Breast epithelium (tissue), 4 donors: ENCODE measurements at places on chromosomes 4 and X. TPM values are rescaled to one million over a fixed set of nuclear protein-coding genes. Genes with fewer than 3 reads are reported as not detected.

- H3K27me3 ChIP-seq = no peaks in the 10 kb centered on the region
- no peaks in the 10 kb centered on the region for H3K36me3 ChIP-seq
- no peak overlapping the region for H3K27ac ChIP-seq
- no peak for DNase-seq
- no peak overlapping the region for H3K4me3 ChIP-seq
Measured at GRCh38 chrX:143674926-143675325, 39.0 kb upstream of the SLITRK4 start.

GRCh38 chrX:42524379-42524778 lies 253.6 kb downstream of the PPP1R2C start:
- H3K27me3 ChIP-seq = no peaks in the 10 kb centered on the region
- H3K4me1 ChIP-seq = no peaks in the 10 kb centered on the region
- no peak overlapping the region for H3K27ac ChIP-seq
- no peak overlapping the region for H3K4me3 ChIP-seq

DNA sequence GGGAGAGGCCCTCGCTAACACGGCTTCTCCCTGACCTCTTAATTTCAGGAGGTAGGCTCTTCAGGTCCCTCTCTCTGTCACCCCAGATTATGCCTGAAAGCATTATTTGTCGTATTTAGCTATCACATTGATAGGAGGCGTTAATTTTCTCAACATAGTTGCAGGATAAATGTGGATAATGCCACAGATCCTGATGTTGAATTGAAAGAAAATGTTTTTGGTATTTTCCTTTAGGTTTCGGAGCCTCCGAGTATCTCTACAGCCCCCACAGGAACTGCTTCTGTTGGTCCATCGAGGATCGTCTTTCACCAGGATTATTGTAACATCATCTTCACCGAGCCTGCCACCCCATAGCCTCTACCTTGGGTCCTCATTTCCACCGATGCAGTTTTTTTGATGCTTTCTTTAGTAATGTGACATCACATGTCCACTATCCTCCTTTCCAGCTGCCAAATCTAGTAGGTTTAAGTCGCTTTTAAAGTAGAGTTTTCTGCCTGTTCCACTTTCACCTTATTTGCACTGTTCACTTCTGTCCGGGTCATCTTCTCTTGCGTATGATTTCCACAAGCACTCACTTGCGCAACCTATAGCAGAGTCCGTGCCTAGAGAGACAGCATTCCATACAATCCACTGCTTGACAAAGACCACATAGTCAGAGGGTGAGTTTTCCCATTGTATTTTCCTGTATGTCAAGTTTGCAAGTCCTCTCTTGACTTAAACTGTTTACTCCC lies 665 bp downstream of the TIGD2 start:
- no peaks in the 10 kb centered on the region for H3K36me3 ChIP-seq
- peak overlapping the region; percentile 85 for H3K27ac ChIP-seq
- no peak for DNase-seq
- H3K27me3 ChIP-seq = no peaks in the 10 kb centered on the region

DNA sequence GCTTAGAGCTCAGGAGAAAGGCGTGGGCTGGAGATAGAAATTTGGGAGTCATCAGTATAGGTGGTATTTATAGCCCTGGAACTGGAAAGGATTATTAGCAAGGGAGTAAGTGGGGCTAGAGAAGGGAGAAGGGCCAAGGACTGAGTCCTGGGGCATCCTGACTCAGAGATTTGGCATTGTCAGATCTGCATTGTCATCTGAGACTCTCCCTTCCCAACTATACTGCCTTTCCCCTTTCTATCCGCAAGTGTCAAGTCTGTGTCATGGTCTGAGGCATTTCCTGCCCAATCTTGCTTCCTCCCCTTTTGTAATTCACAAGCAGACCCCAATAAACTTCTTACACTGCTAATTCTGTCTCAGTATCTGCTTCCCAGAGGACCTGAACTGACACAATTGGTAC lies 24.4 kb upstream of the SLC25A43 start:
- H3K36me3 ChIP-seq = no peaks in the 10 kb centered on the region
- peaks cover 17% of the 10 kb centered on the region for H3K27me3 ChIP-seq
- H3K4me1 ChIP-seq = no peaks in the 10 kb centered on the region
- no peak for DNase-seq

DNA sequence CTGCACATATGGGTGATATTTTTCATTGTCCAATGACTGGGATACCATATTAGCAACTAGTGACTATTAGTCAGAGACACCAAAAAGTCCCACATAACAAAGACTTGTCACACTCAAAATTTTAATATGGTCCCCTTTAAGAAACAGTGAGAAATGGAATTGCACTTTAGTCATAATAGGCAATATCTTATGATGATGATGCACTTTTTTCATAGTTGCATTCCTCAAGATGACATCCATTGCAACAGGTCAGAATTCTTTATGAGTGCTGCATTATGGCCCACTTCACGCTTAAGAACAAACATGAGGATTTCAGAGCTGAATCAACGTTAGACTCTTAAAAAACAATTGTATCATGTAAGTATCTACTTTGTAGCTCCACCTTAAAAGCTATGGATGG lies 608.4 kb upstream of the HTR2C start:
- no peak overlapping the region for H3K27ac ChIP-seq
- DNase-seq = no peak
- no peaks in the 10 kb centered on the region for H3K4me1 ChIP-seq

DNA sequence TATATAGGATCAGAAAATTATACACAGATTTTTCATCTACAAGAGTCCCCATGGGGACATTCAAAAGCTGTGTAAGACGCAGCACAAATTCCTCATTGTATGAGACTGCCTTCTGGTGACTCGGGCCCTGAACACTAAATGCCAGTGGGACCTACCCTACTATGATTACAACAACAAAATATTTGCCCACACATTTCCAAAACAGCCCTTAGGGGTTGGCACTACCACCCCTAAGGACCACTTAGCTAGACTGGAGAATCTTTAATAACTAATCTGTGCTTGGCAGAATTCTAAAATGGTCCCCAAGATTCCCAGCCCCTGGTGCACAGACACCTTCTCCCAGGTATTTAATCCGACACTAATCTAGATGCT lies 29.1 kb downstream of the UCHL1 start:
- no peak overlapping the region for H3K4me3 ChIP-seq
- no peak overlapping the region for H3K27ac ChIP-seq
- no peaks in the 10 kb centered on the region for H3K4me1 ChIP-seq
- H3K27me3 ChIP-seq = no peaks in the 10 kb centered on the region

GRCh38 chrX:74242050-74242449 lies 61.9 kb upstream of the ZCCHC13 start:
- no peaks in the 10 kb centered on the region for H3K4me1 ChIP-seq
- peak overlapping the region; percentile 70 for H3K27ac ChIP-seq
- no peak overlapping the region for H3K4me3 ChIP-seq
- H3K36me3 ChIP-seq = no peaks in the 10 kb centered on the region
- no peaks in the 10 kb centered on the region for H3K27me3 ChIP-seq

DNA sequence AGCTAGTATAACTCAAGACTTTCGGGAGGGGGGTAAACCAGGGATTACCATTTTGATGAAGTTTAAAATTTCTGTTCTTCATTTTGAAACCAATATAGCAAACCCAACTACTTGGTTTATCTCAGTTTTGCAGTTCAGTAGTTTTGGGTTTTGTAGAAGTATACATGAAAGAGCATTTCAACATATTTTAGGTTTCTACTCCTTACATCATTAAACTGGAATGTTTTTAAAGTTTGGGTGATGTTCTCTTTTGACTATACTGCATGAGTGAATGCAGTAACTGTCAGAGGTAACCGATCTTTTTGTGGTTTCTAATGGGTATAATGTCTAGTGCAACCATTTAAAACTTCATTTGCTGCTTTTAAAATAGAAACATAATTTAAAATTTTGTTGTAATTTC lies 248.3 kb upstream of the MAD2L1 start:
- no peaks in the 10 kb centered on the region for H3K4me1 ChIP-seq
- H3K27me3 ChIP-seq = no peaks in the 10 kb centered on the region

DNA sequence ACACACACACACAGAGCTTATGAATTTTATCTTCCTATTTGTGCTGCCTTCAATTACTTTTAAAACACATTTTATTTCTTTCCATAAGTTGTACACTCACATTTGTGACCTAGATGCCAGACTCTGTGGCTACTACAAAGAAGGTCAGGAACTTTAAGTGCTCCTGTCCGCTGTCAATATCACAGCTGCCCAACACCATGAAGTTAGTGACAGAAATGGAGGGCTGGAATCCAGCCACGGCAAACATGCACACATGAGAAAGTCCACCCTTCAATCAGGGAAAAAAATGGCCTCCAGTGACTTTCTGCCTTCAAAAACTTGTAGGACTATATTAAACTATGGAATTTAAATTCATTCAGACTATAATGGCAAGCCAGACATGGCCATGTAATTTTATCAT lies 334.4 kb upstream of the FSTL5 start:
- H3K27me3 ChIP-seq = no peaks in the 10 kb centered on the region
- no peak for DNase-seq
- no peaks in the 10 kb centered on the region for H3K4me1 ChIP-seq
- H3K36me3 ChIP-seq = no peaks in the 10 kb centered on the region

GRCh38 chr4:39820186-39820585 lies 122.2 kb downstream of the UBE2K start:
- H3K27me3 ChIP-seq = no peaks in the 10 kb centered on the region
- no peak for DNase-seq
- H3K36me3 ChIP-seq = peaks cover 3% of the 10 kb centered on the region
- no peak overlapping the region for H3K27ac ChIP-seq
- H3K4me1 ChIP-seq = no peaks in the 10 kb centered on the region

GRCh38 chr4:89110986-89111832 lies at the start of gene TIGD2:
TSS of gene TIGD2 (plus strand) at chr4:89111533. CDS start at chr4:89112975, 1,442 bp downstream.
- peak; percentile 86 for DNase-seq
- no peaks in the 10 kb centered on the region for H3K27me3 ChIP-seq
- H3K27ac ChIP-seq = peak within 1 kb of the TSS; percentile 93
- H3K36me3 ChIP-seq = no peaks in the 10 kb centered on the region
- H3K4me1 ChIP-seq = no peaks in the 10 kb centered on the region
- H3K4me3 ChIP-seq = peak within 1 kb of the TSS; percentile 89

- H3K27ac ChIP-seq = no peak overlapping the region
- no peaks in the 10 kb centered on the region for H3K4me1 ChIP-seq
- no peaks in the 10 kb centered on the region for H3K27me3 ChIP-seq
- H3K36me3 ChIP-seq = no peaks in the 10 kb centered on the region
Measured at GRCh38 chr4:122548886-122549630, 71.8 kb downstream of the IL21 start.

GRCh38 chr4:18736551-18736950 lies 715.0 kb upstream of the LCORL start:
- no peaks in the 10 kb centered on the region for H3K36me3 ChIP-seq
- DNase-seq = no peak
- H3K27ac ChIP-seq = no peak overlapping the region
- H3K27me3 ChIP-seq = no peaks in the 10 kb centered on the region

- no peaks in the 10 kb centered on the region for H3K36me3 ChIP-seq
- no peaks in the 10 kb centered on the region for H3K27me3 ChIP-seq
- DNase-seq = no peak
- no peak overlapping the region for H3K4me3 ChIP-seq
Measured at GRCh38 chr4:75004755-75005668, 72.1 kb downstream of the PARM1 start.

DNA sequence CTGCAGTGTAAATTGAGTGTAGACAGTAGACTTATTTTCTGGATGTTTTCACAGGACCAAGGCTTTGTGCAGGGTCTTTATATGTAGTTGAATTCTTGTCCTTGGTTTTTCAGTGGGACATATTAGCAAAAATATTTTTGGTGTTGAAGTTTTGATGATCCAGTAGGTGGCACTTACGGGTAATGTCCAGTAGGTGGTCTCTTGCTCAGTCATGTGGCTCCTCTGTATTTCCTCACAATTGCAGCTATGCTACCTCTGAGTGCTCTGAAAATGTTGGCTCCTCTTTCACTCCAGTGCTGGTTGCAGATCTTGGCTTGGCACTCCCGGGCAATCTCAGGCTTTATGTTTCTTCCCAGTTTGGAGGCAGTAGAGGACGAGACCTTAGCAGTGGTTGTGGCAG lies 419.8 kb upstream of the AMOT start:
- DNase-seq = no peak
- H3K4me1 ChIP-seq = no peaks in the 10 kb centered on the region
- H3K36me3 ChIP-seq = no peaks in the 10 kb centered on the region
- H3K27me3 ChIP-seq = peaks cover 35% of the 10 kb centered on the region

DNA sequence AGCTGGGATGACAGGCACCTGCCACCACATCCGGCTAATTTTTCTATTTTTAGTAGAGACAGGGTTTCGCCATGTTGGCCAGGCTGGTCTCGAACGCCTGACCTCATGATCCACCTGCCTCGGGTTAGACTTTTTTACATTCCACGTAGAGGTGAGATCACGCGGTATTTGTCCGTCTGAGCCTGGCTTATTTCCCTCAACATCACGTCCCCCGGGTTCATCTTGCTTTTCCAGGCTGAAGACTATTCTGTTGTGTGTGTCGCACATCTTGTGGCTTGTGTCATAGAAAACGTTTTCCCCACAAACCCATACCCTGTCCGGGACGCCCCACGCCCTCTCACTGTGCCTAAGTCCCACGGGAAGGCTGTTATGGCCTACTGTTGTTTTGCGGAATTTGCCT lies 185.3 kb downstream of the CRLF2 start:
- H3K27me3 ChIP-seq = no peaks in the 10 kb centered on the region
- H3K27ac ChIP-seq = no peak overlapping the region
- no peaks in the 10 kb centered on the region for H3K4me1 ChIP-seq

GRCh38 chr4:95949136-95949765 lies 109.4 kb downstream of the PDHA2 start:
- H3K4me1 ChIP-seq = no peaks in the 10 kb centered on the region
- no peak overlapping the region for H3K4me3 ChIP-seq
- no peaks in the 10 kb centered on the region for H3K36me3 ChIP-seq
- no peak overlapping the region for H3K27ac ChIP-seq
- DNase-seq = no peak
- no peaks in the 10 kb centered on the region for H3K27me3 ChIP-seq

DNA sequence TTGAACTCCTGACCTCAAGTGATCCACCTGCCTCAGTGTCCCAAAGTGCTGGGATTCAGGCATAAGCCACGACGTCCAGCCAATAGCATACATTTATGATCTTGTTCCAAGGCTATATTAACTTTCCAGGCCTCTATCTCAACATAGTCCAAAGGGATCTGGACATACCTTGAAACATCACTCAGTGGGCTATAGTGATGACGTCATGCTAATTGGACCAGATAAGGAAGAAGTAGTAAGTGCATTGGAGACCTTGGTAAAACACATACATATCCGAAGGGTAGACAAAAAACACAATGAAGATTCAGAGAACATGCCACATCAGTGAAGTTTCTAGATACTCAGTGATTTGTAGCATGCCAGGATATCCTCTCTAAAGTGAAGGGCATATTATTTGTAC lies 37.4 kb upstream of the USP26 start:
- H3K27ac ChIP-seq = no peak overlapping the region
- DNase-seq = no peak
- no peaks in the 10 kb centered on the region for H3K36me3 ChIP-seq

USP46 gene
- total RNA-seq = 14.1 TPM

DIPK2B gene
- total RNA-seq = 12.2 TPM
